ENCODE measurements at places on chromosomes 2 and 18.

GRCh38 chr18:51236225-51236624 lies 38.7 kb upstream of the MEX3C start:
- no peak for DNase-seq

- no peak for DNase-seq
Observed at GRCh38 chr18:1846640-1847039, 724.7 kb downstream of the METTL4 start.

GRCh38 chr2:209519271-209519670 lies 95.4 kb downstream of the MAP2 start:
- DNase-seq, result no peak

- DNase-seq, result no peak
Observed at GRCh38 chr2:239042046-239042445, 194.2 kb downstream of the TWIST2 start.
